Activated CD4-positive, CD25-positive, alpha-beta regulatory T cell treated with anti-CD3 and anti-CD28 coated beads, Interleukin-2, amount 50 U/mL, for 24 hours (primary cell): ENCODE measurements at places on chromosomes 6 and 20.

DNA sequence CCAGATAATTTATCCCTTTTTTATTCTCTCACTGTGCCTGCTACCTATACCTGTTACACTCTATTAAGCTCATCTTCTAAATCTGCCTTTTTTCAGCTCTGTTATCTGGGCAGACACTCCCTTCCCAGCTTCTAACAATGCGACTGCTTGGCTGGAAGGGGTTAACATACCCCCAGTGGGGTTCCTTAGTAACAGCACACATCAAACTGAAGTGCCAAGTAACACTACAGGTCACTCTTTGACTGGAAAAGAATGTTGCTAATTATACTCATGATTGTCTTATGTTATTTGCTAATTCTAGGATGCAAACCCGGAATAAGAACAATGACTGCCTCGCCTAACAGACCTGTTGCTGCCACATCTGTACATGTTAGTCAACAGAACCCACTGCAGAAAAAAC, 203.5 kb downstream of the EPM2A start:
- no peak for ATAC-seq

DNA sequence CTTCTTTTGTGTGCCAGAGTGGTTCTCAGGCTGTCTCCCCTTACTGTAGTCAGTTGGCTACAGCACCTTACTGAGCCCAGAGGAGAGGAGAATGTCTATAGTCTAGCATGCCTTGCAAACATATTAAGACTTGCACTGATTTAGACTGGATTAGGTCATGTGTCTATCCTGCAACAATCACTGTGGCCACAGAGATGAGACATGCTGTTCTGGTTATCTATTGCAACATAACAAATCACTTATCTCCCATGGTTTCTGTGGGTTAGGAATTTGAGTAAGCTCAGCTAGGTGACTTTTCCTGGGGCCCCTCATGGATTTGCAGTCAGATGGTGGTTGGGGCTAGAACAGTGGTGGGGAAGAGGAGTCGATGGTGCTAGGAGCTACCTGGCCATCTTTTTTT, 261.3 kb downstream of the SOD2 start:
- no peak for ATAC-seq

DNA sequence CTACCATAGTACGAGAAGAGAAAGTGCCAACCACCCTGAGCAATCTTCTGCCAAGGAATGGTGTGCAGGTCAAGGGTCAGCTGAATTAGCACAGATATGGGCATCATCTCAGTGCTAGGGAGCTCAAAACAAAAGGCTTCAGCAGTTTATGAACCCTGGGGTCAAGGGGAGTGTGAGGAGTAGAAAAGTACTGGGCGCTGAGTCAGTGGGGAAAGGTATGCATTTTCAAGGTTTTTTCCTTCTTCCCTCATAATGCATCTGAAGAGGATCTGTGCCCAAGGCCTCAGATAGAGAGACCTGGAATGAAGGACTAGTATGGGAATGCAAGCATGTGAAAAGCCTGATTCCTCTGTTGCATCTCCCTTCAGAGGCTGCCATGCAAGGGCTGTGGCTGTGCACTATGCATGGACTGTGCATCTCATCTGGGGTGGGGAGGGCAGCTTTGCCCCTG, 81.7 kb downstream of the PERP start:
- no peak for ATAC-seq

DNA sequence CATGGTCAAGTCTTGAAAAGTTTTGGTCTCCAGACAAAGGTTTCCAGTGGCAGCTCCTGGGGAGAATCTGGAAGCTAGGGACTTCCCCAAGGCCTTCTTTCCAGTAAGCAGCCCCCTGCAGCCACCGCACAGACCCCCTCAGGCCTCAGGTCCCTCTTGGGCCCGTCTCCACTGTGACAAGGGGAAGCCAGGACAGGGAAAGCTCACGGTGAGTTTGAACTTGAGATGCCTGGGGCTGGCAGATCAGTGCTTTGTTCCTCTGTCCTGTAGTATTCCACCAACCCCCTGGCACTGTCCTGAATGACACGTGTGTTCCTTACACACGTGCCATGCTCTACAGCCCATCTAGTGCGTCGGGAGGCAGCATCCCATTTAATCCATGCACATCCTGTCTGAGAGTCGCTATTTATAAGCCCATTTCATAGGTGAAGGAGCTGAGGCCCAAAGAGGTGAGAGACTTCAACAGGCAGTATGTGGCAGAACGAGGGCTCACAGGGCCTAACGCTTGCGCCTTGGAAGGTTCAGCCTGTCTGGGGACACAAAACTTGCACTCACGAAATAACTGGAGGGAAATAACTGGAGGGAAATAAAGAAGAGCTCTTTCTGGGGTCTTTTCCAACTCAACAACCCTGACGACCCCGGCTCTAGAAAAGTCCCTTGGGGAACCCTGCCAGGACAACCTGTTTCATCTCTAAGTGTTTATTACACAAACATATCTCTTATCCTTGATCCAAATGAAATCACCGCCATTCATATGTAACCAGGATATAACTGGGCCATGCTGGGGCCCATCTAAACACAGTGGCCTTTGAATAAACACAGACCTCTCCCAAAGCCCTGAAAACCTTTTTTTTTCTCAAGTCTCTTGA, 123.0 kb downstream of the BANF2 start:
- no peak for ATAC-seq
